Effector memory CD8-positive, alpha-beta T cell (primary cell): ENCODE measurements at places on chromosomes 16 and 17.

- DNase-seq: no peak
These were observed 256.7 kb downstream of the CBLN1 start for GRCh38 chr16:49024896-49025295.

DNA sequence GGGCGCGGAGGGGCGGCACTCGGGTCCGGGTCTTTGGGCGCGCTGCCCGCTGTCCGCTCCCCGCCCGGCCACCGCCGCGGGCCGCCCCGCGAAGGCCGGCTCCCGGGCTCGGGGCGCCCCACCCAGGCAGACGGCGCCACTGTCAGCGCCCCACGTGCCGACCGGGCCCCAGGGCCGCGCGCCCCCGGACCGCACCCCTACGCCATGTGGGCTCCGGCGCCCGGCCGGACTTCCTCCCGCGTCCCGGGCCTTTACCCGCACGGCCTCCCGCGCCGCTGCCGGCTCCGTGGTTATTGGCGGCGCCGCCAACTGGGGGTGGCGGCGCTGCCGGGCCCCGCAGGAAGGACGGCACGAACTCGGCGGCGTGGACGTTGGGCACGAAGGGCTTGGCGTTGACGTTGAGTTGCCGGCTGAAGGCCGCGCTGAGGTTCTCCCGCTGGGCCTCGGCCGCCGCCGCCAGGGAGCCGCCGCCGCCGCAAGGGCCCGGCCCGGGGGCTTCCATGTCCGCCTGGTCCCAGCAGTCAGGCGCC, 577 bp downstream of the GSPT1 start:
- DNase-seq: peak; percentile 4

DNA sequence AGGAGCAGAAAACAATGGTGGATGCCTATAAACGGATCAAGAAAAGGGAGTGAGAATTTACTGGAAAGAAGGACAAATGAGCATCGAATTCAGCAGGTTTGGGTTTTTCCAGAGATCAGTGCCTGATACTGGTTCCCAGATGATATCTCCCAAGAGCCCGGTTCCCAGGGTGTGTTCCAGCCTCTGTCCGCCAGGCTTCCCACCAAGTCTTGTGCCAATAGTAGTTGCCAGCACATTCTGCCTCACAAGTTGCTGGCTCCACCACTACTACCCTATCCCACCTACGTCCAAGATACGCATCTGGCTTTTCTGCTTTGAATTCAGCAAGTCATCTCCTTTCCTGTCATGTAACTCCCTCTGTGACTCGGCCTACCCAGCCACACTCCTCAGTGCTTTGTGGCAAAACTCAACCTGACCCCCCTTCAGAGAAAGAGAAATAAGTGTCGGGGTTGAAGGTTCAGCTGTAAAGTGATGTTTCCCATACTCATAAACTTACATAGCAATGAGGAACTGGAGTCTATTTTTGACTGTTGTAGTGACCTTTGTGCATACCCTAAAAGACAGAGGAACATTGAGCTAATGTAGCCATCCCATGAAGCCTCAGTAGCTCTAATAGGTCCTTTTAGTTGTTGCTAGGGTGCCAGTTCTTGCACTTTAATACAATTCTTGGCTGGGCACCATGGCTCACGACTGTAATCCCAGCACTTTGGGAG, 277.0 kb downstream of the IRX3 start:
- no peak for DNase-seq

DNA sequence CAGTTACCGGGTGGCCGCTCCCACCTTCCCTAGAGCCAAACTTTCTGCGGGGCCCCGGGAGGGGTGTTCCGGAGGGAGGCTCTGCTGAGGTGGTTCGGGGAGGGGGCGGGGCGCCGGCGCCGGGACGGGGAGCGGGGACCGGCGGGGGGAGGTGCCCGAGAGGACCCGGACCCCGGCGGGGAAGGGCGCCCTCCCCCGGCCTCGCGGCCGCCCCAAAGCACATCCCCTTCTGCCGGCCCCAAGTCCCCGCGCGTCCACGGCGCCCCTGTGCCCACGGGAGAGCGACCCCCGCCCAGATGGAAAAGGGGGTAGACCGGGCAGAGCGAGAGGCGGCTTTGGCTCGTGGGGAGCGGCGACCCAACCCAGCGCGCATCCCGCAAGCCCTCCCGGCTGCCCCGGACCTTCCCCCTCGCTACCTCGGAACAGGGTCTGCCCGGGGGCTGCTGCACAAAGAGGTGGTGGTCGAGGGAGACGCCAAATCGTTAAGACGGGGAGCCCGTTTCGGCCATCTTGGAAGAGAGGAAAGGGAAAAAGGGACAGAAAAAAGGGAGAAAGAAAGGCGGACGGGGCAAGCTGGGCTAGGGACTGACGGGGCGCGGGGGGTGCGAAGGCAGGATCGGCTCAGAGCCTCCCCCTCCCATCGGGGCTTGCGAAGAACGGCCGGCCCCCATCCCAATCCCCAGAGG, 530 bp downstream of the PCGF2 start:
- DNase-seq: no peak

GRCh38 chr16:3597676-3598075, 13.7 kb downstream of the SLX4 start:
- DNase-seq: no peak

- DNase-seq: no peak
These were observed 36.3 kb upstream of the PRSS54 start for GRCh38 chr16:58331024-58331707.

DNA sequence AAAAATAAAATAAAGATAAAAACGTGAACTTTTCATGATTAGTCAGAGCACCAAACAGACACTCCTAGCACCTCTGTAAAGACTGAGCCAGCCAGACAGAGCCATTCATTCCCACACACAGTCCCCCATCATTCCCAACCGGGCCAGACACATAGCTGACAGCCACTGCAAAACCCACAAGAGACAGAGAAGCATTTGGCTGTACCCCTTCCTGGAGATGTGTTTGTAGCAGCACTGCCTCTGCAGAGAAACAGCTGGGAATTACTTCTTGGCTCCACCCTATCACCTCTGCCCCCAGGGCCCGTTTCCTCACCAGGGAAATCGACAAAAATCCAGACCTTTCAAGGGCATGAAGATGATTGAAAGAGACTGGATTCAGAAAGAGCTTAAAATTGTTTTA, 46.4 kb downstream of the MYH11 start:
- no peak for DNase-seq

DNA sequence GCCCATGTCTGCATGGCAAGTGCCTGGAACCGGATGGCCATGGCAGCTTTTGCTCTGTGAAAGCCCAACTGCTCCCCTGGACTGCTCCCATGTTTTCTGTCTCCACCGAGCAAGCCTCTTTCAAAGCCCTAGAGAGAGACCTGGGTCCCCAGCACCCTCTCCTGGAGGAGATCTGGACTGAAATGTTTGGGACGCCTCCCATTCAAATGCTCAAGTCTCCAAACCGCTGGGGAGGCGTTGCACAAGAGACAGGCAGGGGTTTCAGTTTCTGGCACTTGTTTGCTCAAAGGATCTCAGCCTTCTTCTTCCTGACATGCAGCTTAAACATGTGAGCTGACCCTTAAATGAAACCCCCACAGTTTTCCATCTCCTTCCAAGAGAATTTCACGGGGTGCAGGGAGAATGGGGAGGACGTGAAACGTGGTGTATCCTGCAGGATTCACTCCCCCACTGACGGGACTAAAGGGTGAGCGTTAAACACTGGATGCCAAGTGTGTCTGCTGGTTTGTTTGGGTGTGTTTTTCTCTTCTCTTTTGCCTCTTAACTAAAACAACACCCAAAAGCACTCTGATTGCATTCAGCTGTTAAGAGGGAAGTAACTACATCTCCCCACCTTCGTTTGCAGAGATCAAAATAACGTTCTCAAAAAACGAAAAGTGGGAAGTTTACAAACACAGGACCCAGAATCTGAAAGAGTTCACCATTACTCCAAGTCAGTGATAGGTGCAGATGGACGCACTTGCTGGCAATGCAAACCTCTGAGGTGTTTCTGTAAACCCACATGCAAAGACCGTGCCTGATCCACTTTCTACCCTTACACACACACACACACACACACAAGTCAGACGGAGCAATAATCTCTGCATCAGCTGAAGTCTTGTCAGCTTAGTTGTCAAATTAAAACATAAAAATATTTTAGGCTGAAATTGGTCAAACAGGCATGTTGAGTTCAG, 256.9 kb downstream of the C16orf95 start:
- no peak for DNase-seq

- no peak for DNase-seq
These were observed 43.0 kb upstream of the TAC4 start for GRCh38 chr17:49890852-49891251.

- DNase-seq: no peak
These were observed 114.9 kb downstream of the TRIM37 start for GRCh38 chr17:58991718-58992331.

DNA sequence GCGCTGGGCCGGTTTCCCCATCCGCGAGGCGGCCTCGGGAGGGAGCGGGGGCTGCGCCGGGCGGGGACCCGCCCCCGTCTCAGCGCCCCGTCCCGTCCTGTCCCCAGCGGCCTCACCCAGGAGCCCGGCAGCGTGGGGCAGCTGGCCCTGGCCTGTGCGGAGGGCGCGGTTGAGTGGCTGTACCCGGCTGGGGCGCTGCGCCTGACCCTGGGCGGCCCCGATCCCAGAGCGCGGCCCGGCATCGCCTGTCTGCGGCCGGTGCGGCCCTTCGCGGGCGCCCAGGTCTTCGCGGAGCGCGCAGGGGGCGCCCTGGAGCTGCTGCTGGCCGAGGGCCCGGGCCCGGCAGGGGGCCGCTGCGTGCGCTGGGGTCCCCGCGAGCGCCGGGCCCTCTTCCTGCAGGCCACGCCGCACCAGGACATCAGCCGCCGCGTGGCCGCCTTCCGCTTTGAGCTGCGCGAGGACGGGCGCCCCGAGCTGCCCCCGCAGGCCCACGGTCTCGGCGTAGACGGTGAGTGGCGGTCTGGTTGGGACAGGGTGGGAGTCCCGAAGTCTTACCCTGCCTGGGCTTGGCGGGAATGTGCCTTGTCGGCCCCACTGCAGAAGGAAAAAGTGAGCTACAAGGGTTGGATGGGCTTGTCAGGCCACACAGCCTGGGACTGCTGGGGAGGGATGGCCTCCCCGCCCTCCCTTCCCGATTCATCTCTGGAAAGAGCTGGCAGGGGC, 720 bp downstream of the METRN start:
- no peak for DNase-seq

- DNase-seq: no peak
These were observed 6.0 kb upstream of the CDC42EP4 start for GRCh38 chr17:73317513-73318426.

DNA sequence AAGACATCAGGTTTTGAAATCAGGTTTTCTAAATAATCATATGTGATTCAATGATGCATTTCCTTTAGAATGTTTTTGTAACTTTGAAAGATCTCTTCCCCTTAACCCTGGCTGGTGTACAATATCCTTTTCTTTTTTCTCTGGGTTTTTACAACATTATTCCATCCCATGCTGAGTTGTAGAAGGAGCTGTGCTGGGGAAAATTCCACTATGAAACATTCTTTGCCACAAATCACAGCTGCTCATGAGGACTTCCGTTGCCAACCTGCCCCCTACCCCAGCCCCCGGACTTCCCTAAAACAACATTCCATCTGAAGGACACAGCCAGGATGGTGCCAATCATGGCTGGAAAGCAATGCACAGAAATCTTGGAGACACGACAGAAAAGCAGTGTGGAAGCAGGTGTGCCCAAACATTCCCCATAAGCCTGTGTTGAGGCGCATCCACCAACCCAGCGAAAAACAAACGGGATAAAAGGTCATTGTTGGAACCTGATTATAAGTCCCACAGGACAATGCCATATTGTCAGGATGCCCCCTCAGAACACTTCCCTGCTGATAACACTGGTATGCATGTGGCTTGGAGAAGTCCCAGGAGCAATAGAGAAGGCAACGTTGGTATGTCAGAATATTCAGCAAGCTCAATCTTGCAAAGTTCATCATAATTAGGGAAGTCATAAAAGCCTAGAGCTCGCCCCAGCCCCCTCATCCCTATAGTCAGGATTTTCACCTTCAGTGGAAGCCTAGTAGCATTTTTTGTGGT, 475.0 kb downstream of the HS3ST3B1 start:
- DNase-seq: no peak

DNA sequence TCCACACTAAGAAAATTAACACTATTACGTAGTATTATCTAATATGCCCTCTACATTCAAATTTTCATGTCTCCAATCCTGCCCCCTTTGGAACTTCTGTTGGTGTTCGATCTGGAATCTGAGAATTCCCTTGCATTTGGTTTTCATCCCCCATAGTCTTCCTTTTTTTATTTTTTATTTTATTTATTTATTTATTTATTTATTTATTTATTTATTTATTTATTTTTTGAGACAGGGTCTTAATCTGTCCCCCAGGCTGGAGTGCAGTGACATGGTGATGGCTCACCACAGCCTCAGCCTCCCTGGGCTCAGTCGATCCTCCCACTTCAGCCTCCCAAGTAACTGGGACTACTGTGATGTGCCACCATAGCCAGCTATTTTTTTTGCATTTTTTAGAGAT, 589.3 kb downstream of the MAF start:
- no peak for DNase-seq

DNA sequence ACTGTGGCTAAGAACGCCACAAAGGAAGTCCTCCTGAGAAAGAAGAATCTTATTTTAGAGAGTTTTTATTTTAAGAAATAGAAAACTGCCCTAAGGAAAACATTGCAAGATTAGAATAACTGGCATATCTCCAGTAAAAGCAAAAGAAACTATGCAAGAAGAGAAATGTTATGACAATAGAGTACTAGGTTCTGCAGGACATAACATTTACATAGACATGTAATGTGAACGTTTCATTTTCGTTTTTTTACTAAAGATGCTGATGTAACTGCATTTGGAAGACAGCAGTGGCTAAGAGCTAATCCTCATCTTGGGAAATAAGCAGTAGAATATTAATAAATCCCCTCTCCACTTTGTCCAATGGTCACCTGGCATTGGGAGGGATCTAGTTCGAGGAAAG, 7.8 kb upstream of the ASGR2 start:
- DNase-seq: no peak

GRCh38 chr16:5461574-5461973, 364.0 kb upstream of the EEF2KMT start:
- DNase-seq: no peak

GRCh38 chr17:35257208-35257659, 14.4 kb downstream of the SLFN5 start:
- DNase-seq: no peak

DNA sequence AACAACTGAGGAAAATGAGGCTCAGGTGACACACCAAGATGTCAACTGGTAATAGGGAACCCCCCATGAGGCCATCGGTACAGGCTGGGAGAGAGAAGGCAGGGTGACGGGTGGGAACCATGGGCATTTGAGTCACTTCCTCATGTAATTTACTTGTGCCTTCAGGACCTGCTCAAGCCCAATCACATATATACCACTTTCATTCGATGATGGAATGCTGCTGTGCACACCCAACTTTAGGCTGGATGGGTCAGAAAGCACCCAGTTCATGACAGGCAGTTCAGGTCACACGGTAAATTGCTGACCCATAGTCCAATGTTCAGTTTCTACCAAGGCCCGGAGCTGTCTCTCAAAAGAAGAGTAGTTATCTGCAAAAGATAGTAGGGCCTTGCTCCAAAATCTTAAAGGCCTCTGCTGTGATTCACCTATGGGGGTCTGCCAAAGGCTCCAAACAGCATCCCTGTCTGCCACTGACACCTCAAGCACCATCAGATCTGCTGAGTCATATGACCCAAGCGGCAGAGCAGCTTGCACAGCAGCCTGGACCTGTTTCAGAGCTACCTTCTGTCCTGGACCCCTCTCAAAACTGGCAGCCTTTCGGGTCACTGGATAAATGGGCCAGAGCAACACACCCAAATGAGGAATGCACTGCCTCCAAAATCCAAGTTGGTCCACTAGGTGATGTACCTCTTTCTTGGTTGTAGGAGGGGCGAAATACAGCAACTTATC, 24.7 kb downstream of the ZZEF1 start:
- DNase-seq: no peak

GRCh38 chr17:47176389-47176826, 12.7 kb downstream of the CDC27 start:
- no peak for DNase-seq

GRCh38 chr16:58814348-58814801, 80.3 kb upstream of the GOT2 start:
- no peak for DNase-seq
